Esophagus squamous epithelium (tissue), 5 donors: ENCODE measurements at places on chromosomes 5 and 9. TPM values are rescaled to one million over a fixed set of nuclear protein-coding genes. Genes with fewer than 3 reads are reported as not detected.

GRCh38 chr5:132364319-132364718 lies 5.2 kb upstream of the SLC22A5 start:
- no peak for DNase-seq

DNA sequence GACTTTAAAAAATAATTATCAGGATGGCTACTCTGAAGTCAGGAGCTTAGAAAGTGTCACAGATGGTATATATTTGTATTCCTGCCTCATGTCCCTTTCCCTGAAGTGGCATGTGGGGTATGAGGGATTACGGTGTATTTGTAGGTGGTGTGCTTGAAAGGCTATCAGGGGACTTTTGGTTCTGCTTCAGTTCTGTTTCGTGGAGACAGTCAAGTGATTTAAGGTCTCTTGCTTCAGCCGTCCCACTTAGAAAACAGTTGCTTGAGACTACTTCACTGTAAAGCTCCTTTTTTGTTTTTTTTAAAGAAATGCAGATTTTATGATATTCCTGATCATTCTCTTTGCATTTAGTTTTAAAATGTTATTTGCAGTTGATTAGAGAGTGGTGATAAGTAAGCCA lies 18.3 kb downstream of the PARP8 start:
- no peak for DNase-seq

- DNase-seq, result no peak
These were observed 223.4 kb downstream of the CSNK1G3 start for GRCh38 chr5:123735384-123735783.

Gene TSSK1B
- total RNA-seq, result 0.88 TPM

- no peak for DNase-seq
These were observed 1990.4 kb upstream of the CDH6 start for GRCh38 chr5:29203049-29203448.

Gene CTXN3
- not detected for total RNA-seq
